ENCODE measurements at places on chromosomes 4 and X. TPM values are rescaled to one million over a fixed set of nuclear protein-coding genes. Genes with fewer than 3 reads are reported as not detected.

DNA sequence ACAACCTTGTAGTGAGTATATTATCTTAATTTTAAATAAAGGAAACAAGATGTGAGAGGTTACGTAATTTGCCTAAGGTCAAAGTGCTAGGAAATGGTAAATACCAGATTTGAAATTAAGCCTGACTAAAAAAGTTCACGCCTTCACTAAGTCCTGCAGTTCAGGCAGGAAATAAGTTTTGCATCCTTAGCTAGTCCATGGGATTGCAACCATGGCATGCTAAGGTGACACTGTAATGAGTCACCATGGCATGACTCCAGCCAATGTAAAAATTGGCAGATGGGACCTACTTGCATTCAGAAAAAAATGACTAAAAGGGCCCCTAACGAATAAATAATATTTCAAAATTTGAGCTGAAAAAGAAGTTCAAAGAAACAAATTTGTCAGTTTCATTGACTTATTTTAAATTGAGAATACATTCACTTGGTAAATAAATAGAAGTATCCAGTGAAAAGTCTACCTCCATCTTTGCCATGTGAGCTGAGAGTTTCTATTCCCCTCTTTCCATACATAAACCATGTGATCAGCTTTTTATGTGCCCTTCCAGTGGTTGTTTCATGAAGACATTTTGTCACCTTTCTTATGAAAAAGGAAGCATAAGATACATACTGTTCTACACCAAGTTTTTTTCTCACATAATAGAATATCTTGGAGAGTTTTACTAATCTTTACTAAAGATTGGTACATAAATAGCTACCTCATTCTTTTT lies 72.4 kb downstream of the ANKRD50 start:
- no peak for DNase-seq

DNA sequence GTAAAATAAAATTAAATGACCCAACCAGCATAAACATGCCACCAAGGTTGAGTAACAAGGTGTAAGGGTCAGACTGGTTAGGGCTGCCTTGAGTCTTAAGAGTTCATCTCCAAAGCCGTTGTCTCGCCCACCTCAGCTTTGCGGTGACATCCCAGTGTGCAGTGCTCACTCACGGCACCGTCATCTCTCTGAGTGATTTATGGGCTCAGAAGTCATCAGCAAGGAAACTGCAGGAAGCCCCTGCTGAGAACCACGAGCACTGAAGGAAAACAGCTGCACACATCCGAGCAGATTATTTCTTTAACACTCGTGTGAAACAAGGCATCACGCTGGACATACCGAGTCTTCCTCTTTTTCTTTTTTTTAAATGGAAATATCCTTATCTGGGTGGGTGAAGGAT lies 411.1 kb downstream of the TRIML1 start:
- no peak for DNase-seq

DNA sequence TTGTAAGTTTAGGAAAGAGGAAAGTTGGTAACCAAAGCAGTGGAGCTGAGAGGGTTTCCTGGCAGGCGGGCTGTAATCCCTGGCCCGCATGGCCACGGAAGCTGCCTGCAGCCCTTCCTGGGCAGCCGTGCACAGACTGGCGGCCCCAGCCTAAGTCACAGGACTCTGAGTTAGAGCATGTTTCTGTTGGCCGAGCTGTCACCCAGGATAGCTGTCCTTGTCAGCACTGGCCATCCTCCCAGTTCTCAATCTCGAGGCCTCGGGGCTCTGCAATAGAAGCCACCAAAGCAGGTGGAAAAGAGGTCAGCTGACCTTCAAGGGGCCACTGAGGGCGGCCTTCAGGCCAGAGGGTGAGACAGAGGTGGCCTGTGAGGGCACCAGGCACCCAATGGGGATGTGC lies 20.5 kb downstream of the PNMA6E start:
- no peak for DNase-seq

GRCh38 chrX:104343428-104344129 lies 88.8 kb upstream of the ESX1 start:
- DNase-seq: no peak

DNA sequence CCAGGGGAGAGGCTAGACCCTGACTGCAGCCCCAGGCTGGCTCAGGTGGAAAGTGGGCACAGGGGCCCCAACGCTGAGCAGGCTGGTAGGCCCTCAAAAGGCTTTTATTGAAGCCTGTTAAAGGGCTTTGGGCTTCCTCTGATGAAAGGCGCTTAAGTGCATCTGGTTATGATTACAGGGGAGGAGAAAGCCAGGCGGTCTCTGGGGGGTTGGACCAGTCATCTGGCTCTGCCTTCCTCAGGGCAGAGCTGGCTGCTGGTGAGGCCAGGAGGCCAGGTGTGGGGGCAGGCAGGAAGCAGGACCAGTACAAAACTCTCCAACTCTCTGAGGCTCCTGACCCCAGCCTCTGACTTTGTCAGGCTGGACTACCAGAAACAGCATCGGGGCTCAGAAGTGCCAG lies 68.8 kb upstream of the BCOR start:
- no peak for DNase-seq

The SLC2A9 gene
- 1.1 TPM for total RNA-seq

The PDHA1 gene
- 107 TPM for total RNA-seq

Data from CD8-positive, alpha-beta T cell (primary cell).